ENCODE measurements at places on chromosomes 4 and X.
A peak's percentile ranks its signal among the peaks of the same experiment; 100 is the strongest.

DNA sequence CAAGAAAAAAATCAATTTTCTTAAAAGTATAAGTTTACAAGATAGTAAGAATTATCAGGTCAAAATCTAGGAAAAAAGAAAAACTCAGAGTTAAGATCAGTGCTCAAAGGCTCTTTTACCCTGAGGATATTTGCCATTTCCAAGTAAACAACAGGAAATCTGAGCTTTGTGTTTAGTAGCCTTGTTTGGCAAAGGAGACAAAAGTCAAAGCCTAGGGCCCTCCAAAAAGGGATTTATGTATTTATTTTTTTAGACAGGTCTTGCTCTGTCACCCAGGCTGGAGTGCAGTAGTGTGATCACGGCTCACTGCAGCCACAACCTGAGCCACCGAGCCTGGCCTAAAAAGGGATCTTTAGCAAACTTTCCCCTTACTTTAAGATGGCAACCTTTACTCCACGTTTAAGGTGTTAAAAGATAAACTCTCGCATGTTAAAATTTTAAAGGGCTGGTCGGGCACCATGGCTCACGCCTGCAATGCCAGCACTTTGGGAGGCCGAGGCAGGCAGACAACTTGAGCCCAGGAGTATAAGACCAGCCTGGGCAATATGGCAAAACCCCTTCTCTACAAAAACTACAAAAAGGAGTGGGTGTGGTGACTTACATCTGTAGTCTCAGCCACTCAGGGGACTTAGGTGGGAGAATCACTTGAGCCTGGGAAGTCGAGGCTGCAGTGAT, 21.3 kb upstream of the OPHN1 start:
- no peak for DNase-seq

- DNase-seq: no peak
Measured at GRCh38 chr4:151674804-151675391, 85.9 kb downstream of the GATB start.

DNA sequence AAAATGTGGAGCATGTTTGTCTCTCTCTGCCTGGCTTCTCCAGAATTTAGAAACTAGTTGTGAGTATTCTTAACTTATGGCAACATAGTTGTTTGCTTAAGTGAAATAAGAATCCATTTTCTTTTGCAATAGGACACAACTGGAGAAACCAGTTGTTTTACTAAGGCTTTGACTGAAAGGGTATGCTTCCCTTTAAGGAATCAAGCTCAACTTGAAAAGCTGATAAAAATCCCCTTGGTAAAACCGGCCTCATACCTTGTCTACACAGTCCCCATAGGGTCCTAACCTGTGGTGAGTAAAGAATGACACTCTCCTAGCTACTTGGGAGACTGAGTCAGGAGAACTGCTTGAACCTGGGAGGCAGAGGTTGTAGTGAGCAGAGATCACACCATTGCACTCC, 139.8 kb downstream of the NR3C2 start:
- DNase-seq: no peak

DNA sequence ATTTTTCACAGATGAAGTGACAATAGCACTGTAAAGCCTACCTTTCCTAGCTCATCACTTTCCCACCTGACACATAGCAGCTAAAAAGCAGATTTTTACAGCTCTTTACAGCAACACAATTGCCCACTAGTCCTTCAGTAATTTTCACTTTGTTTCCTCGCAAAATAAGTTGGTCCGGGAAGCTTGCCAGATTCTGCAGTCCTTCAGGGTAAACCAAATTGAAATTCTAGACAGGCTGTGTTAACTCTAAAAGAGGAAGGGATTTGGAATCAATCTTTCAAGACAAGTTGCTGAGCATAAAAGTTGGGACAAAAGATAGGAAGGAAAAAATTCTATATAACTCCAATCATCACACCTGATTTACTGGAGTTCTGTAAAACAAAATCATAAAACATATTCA, 8.7 kb downstream of the C1QTNF7 start:
- DNase-seq: no peak

- DNase-seq: no peak
Measured at GRCh38 chr4:169283114-169283509, 12.4 kb upstream of the SH3RF1 start.

DNA sequence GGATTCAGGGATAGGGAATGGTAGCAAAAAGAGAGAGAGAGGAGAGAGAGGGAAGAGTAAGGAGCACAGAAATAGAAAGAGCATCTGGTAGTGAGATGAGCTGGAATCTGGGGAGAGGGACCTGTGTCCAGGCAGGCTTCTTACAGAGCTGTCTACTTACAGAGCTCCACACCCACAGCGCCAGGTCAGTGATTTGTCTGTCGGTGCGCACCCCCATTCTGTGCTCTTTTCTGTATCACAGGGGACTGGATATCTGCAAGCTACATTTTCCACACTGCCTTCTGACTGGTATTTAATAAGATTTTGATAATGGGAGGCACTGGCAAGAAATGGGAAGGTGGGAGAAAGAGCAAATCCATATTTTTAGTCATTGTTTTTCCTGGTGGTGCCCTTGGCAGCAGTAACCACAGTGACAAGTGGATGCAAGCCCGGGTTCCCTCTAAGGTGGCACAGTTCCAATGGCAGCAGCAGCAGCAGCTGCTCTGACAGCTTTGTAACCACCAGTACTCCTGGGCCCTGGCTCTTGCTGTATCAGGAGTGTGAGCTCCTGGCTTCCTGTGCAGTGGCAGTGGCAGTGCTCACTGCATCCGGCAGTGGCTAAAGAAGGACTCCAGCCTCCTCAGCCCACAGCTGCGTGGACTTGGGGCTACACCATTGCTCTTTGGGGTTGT, 300.5 kb downstream of the TRIML1 start:
- DNase-seq: peak; percentile 31

GRCh38 chrX:134570509-134570846, 87.8 kb downstream of the PLAC1 start:
- no peak for DNase-seq

GRCh38 chrX:85630901-85631300, 251.4 kb upstream of the POF1B start:
- no peak for DNase-seq

DNA sequence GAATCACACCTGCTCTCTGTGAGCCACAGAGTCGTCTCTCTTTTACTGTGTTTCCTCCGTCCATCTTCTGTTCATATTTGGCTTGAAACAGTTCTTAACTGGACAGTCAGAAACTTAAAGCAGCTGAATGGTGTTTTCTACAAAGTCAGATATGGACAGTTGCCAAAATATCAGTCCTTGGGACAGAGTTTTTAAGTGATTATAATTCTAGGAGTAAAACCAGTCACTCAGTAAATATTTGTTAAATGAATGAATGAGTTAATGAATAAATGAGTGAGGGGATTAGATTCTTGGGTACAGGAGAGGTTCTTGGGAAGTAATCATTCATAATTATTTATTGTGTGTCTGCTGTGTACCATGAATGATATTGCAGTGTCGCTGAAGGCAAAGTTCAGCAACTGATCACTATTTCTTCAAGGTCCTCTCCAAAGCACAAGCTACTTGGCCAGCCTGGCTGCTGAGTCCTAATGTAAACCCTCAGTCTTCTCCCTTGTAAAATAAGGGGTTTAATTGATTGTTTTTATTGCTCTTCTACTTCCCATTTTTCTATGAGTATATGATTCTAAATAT, 5.5 kb upstream of the SCRG1 start:
- DNase-seq: no peak

GRCh38 chrX:96379951-96380350, 304.7 kb upstream of the DIAPH2 start:
- no peak for DNase-seq

GRCh38 chrX:54794795-54795194, 3.3 kb downstream of the ITIH6 start:
- DNase-seq: no peak

GRCh38 chr4:12615822-12616221, 868.3 kb downstream of the RAB28 start:
- no peak for DNase-seq

- no peak for DNase-seq
Measured at GRCh38 chrX:93868289-93868965, 194.4 kb downstream of the FAM133A start.

Data from caudate nucleus (tissue), 63 donors.